ENCODE measurements at places on chromosomes 4 and X.

DNA sequence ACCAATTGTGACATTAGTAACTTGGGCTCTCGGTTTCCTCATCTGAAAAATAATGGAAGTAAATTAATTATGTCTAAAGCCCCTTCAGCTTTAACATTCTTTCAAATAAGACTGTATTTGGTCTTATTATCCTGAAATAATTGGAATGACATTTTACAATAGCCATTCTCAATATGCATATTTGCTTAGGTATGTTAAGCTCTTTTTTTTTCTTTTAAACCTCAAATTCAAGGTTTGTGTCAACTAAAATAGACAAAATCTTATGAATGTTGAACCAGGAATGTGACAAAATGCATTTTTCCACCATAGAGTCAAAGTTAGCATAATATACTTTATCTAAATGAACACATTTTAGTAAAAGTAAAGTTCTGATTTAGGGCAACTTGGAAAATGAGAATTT, 34.4 kb upstream of the TET2 start:
- DNase-seq: no peak

DNA sequence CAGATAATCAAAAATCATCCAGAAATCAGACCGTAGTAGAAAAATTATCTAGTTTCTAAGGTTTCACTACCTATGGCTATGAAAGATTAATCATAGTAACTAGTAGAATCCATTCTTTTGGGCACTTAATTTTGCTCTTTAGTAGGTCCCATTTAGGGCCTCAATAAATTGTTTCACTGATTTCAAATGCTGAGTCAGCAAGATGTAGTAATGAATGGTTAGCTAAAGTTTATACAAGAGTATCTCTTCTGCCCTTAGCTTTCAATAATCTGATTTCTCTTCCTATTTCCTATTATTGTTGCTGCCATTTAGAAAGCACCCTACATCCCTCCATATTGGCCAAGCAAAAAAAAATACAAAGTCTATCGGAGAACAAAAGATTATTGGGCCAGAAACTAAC, 283.2 kb upstream of the PCDH10 start:
- DNase-seq: no peak

DNA sequence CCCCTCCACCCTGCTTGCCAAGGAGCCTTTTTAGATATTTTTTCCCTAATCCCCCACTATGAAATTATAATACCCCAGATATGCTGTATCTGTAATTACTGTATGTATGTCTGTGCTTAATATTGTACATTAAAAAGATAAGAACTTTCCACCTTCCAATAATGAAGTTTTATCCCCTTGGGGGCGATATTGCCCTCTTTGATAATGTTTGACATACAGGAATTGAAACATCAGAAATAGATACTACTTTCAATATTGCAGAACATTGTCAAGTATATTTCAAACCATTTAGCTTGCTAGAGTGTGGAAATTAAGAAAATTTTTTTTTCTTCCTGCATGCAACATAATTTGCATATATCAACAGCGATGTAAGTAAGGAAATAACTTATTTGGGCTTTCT, 58.9 kb downstream of the NAF1 start:
- no peak for DNase-seq

- no peak for DNase-seq
Observed at GRCh38 chr4:171947400-171947799, 134.2 kb downstream of the GALNTL6 start.

DNA sequence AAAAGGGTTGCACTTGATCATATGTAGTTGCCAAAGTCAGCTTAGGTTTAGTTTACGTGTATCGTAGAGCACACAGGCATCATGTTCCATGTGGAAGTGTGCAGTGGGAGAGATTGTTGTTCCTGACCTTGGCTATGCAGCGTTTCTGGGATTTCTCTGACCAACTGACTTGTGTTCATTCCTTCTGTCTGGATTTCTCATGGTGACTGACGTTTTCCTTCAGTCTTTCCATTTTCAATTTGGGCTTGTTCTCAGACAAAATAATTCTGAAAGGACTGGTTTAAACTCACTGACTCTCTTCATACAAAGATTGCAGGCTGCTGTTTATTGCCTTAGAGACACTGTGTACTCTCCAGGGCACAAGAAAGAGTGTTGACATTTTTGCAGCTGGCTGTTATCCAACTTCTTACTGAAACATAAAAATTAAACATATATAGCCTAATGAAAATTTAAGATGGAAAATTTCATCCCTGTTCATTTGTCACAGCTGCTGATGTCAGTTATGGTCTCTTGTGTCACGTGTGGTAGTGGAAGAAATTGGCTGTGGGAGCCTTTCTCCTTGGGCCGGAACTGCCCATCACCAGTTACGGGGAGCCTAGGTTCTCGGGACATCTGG, 95.4 kb downstream of the TNIP2 start:
- no peak for DNase-seq

- no peak for DNase-seq
Observed at GRCh38 chr4:161926033-161926828, 237.6 kb downstream of the FSTL5 start.

GRCh38 chr4:138267835-138268234, 25.7 kb upstream of the SLC7A11 start:
- no peak for DNase-seq
